Immature natural killer cell (primary cell): ENCODE measurements at places on chromosomes 7 and 10. TPM values are rescaled to one million over a fixed set of nuclear protein-coding genes. Genes with fewer than 3 reads are reported as not detected.

GRCh38 chr10:5481121-5481520 is 18.2 kb downstream of the CALML5 start:
- no peak overlapping the region for H3K27ac ChIP-seq
- no peak for DNase-seq
- no peak overlapping the region for H3K4me3 ChIP-seq

DNA sequence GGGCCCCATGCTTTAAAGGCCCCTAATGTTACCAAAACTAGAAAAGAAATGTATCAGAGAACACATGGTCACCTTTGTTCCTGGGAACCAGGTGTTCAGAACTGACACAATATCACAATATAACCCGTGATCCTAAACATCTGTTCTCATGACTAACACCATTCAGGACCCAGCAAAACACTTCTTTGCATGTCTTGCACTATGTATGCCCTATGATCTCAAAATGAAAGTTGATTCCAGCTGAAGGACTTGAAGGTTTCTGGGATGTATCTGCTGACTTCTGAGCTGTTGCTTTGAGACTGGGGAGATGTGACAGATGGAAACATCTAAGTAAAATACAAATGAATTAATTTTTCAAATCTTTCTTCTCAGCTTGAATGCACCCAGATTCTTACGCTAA is 37.5 kb upstream of the PIK3CG start:
- no peaks in the 10 kb centered on the region for H3K27me3 ChIP-seq
- no peak overlapping the region for H3K27ac ChIP-seq
- no peak for DNase-seq
- no peaks in the 10 kb centered on the region for H3K36me3 ChIP-seq
- H3K4me1 ChIP-seq: no peaks in the 10 kb centered on the region

The PNLIPRP3 gene
- not detected for polyA plus RNA-seq

- DNase-seq: no peak
- H3K27me3 ChIP-seq: no peaks in the 10 kb centered on the region
- H3K4me3 ChIP-seq: no peak overlapping the region
- H3K4me1 ChIP-seq: no peaks in the 10 kb centered on the region
- H3K36me3 ChIP-seq: peaks cover 5% of the 10 kb centered on the region
- no peak overlapping the region for H3K27ac ChIP-seq
Measured at GRCh38 chr10:17141504-17142229, 12.1 kb upstream of the CUBN start.

The PAPOLB gene
- 0.21 TPM for polyA plus RNA-seq

DNA sequence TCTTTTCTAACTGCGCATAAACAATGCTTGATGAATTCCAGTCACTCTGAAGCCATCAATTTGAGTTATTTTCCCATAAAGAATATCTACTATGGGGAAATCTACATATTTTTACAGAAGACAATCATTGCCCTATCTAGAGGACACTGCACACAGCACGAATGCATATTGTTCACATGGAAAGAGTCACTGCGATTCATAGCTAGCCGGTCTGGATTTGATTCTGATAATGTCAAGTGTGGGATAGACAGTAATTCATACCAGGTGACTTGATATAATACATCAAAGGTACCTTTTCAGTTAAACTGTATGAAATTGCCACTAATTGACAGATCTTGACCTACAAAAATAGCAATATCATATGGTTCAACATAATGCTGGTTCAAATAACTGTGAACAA is 255.7 kb downstream of the THSD7A start:
- no peaks in the 10 kb centered on the region for H3K4me1 ChIP-seq
- no peak overlapping the region for H3K4me3 ChIP-seq
- DNase-seq: no peak
- H3K36me3 ChIP-seq: no peaks in the 10 kb centered on the region

DNA sequence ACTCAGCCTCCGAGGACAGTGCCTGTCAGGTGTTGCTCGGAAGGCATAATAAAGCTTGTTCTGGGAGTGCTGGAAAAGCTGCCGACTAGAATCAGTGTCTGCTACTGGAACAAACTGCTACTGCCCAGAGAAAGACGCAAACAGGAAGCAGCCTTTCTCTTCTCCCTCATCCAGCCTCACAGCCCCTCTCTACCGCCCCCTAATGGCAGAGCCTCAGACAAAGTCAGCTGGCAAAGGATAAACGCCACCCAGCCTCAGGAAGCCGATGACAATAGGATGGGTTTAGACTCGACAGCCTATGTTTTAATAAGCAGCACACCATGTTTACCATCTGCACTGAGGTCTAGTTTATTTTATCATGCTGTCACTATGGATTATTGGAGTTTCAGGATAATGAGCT is 169.5 kb upstream of the LYZL1 start:
- no peaks in the 10 kb centered on the region for H3K36me3 ChIP-seq
- peaks cover 4% of the 10 kb centered on the region for H3K27me3 ChIP-seq
- H3K4me3 ChIP-seq: no peak overlapping the region
- no peak overlapping the region for H3K27ac ChIP-seq
- DNase-seq: no peak
- no peaks in the 10 kb centered on the region for H3K4me1 ChIP-seq
